H7 (cell line): ENCODE measurements at places on chromosomes 4 and X.
A peak's percentile ranks its signal among the peaks of the same experiment; 100 is the strongest.

- peak; percentile 74 for DNase-seq
Measured at GRCh38 chr4:10456595-10457254, 501 bp downstream of the ZNF518B start.

- no peak for DNase-seq
Measured at GRCh38 chrX:101040197-101040596, 11.7 kb downstream of the TRMT2B start.

DNA sequence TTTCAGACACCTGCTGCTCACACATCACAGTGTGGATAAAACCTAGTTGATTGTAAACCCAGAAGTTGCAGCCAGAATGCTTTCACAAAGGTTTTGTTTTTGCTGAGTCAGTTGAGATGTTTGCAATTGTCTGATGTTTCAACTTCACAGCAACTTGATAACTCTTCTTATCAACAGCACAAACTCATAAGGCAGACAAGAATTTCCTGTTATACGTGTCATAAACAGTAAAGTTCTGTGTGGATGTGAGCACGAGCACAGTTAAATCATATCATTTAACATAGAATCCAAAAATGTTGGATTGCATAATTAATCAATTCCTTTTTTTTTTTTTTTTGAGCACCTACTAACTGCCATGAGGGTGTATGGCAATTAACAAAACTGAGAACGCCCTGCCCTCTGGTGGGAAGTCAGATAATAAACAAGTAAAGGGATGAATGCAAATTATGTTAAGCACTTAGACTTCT lies 512.2 kb downstream of the PDHA2 start:
- DNase-seq = peak; percentile 4

DNA sequence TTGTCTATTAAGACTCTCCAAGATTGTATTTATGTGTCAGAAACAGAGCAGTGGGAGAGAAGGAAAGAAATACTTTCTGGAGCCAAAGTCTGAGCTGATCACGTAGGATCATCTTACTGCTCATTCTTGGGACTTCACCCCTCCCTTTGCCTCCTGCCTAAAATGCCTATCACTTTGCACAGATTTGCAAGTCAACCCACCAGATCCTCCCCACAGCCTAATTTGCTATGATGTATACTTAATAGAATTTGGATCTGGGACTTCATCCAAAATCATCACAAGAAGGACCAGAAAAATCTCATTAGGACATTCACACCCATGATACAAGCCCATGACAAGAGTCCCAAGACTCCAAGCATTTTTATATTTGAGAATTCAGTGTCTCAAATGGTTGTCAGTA lies 290.2 kb downstream of the FBXW7 start:
- DNase-seq = no peak

DNA sequence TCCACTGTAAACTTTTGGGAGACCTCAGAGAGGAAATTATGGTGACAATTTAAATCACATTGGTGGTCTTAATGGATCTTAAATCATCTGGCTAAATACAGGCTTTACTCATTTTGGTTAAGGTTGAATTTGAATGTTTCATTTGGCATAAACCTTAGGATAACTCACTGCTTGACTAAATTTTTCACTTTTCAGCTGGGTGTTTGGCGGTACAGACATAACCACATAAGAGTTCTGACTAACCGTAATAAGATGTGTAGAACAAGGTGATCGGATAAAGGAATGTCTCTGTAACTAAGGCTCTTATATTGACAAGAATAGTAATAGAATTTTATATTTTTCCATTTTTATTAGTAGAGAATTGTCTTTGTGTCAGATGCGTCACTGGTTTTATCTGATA lies 281.0 kb downstream of the BMPR1B start:
- DNase-seq = no peak

DNA sequence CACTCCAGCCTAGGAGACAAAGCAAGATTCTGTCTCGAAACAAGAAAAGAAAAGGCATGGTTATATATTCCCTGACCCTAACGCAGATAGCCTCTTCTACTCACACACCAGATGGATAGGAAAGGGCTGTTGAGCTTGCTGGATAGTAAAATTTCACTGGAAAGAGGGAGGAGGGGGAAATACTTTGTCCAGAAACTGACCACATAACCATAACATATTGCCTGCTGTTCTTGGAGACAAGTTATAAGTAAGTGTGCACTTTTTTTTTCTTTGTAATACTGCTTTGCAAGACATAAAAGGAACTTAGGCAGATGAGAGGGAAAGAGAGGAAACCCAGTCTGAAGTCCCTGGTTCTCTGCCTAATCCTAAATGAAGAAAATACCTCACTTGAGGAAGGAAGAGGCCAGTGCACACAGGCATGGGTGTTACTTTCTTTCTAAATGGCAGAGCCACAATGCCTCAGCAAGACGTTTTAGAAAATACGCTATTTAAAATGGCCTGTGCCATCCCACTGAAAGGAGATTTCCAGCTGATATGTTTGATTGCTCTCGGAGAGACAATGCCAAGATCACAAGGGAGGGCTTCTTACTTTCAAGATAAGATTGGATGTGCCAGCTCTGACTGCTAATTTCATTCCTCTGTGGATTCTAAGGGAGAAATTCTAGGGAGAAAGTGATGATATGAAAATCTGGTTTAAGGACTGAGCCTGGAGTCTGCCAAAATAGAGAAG lies 140.6 kb downstream of the DCTD start:
- no peak for DNase-seq

- no peak for DNase-seq
Measured at GRCh38 chrX:16957751-16958150, 11.3 kb downstream of the REPS2 start.

- peak; percentile 59 for DNase-seq
Measured at GRCh38 chrX:71178908-71179307, 34.3 kb downstream of the NLGN3 start.

DNA sequence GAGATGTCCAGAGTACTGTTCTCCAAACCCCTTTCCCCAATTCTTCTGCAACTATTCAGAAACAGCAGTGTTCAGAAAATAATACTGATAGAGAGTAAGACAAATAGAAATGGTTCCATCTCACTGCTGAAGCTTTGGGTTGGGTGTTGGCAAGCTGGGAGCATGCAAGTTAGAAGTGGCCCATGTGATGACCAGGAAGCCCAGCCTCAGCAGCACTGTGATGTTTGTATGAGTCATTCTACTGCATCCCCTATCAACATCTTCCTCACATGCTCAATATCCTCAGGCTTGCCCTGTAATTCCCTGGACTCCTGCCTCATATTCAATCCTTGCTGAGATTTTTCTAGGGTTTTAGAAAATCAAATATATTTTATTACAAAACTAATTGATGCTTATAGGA lies 96.5 kb downstream of the CHRDL1 start:
- DNase-seq = no peak

DNA sequence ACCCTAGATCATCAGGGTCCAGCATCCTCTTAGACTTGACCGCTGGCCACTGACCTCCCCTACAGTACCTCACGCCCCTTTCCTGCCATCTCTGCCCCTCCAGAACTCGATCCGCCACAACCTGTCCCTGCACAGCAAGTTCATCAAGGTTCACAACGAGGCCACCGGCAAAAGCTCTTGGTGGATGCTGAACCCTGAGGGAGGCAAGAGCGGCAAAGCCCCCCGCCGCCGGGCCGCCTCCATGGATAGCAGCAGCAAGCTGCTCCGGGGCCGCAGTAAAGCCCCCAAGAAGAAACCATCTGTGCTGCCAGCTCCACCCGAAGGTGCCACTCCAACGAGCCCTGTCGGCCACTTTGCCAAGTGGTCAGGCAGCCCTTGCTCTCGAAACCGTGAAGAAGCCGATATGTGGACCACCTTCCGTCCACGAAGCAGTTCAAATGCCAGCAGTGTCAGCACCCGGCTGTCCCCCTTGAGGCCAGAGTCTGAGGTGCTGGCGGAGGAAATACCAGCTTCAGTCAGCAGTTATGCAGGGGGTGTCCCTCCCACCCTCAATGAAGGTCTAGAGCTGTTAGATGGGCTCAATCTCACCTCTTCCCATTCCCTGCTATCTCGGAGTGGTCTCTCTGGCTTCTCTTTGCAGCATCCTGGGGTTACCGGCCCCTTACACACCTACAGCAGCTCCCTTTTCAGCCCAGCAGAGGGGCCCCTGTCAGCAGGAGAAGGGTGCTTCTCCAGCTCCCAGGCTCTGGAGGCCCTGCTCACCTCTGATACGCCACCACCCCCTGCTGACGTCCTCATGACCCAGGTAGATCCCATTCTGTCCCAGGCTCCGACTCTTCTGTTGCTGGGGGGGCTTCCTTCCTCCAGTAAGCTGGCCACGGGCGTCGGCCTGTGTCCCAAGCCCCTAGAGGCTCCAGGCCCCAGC lies 5.2 kb downstream of the FOXO4 start:
- peak; percentile 37 for DNase-seq

- no peak for DNase-seq
Measured at GRCh38 chrX:47796433-47796906, 40.2 kb upstream of the ZNF81 start.

DNA sequence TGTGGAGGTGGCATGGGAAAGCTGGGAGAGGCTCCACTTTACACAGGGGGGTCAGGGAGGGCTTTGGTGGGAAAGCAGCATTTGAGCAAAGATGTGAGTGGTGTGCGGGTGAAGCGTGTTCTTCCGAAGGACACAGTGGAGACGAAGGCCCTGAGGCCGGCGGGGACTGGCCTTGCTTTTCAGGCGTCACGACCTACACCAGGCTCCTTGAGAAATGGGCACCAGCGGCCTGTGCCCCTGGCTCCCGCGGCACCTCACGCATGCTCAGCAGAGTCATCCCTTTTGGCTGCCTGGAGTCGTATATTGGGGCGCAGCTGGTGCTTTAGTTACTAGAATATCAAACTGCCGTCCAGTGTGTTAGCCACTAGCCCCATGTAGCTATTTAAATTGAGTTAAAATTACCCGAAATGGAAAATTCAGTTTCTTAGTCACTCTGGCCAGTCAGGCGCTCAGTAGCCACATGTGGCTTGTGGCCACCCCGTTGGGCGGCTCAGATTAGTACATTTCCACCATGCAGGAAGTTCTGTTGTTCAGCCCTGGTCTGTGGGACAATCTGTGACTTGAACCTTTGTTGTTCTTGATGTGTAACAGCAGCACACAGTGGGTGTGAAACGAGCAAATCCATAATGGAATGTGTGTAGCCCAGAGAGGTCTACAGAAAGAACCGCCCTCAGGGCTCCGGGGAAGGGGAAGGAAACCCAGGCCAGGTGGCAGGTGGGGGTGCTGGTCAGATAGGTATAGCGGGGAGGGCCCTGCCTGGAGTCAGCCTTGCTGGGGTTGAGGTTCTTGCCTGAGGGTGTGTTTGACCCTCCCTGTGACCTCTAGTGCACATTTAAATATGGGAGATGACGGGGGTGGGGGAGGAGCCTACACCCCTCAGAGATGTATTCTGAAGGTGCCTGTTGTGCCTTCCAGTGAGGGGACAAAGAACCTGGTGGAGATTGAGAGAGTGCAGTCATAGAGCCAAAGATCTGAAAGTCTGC lies 30.4 kb downstream of the TBC1D14 start:
- DNase-seq = peak; percentile 70

GRCh38 chr4:86778175-86778574 lies 71.0 kb downstream of the SLC10A6 start:
- DNase-seq = no peak

GRCh38 chr4:89411539-89412309 lies 104.1 kb upstream of the GPRIN3 start:
- no peak for DNase-seq

DNA sequence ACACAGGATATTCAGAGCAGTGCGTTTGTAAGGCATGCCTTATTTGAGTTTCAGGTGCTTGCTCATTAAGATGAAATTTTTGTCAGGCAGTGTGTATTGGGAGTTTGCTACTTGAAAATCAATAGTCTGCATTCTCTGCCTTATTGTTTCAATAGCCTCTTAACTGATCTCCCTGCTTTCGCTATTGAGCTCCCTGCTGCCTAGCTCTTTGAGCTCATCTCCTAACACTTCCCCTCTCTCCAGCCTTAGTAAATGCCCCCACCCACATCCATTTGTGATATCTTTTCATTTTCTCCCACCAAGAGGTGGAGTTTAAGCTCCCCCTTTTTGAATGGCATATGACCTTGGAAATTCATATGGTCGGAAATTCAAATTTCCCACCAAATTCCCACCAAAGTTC lies 256.6 kb downstream of the IL1RAPL1 start:
- DNase-seq = no peak

- DNase-seq = peak; percentile 28
Measured at GRCh38 chrX:126770179-126770578, 49.4 kb upstream of the PRR32 start.

DNA sequence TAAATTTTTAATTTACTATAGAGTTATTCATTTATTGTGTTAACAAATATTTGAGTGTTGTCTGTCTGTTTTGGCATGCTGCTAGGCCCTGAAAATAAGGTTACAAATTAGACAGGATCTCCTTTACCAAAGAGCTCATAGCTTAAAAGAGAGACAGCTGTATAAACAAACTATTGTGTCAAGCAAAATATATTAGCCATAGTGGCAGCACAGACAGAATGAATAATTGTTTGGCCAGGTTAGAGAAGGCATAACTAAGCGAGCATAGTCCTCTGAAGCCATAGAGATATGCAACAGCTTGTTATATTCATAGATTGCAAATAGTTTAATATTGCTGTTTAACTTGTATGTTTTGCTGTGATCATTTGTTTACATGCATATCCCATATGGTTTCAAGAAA lies 66.7 kb upstream of the NDUFC1 start:
- no peak for DNase-seq

DNA sequence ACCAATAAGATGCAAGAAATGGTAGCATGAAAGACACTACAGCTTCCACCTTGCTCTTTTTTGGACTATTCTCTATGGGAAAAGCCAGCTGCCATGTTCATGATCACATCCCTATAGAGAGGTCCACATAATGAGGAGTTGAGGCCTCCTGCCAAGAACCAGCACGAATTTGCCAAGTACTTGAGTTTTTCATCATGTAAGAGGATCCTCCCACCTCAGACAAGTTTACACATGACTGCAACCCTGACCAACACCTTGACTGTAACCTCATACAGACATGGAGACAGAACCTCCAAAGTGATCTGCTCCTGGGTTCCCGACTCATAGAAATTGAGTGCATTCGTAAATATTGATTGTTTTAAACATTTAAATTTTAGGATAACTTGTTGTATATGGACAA lies 135.2 kb upstream of the TSPAN5 start:
- DNase-seq = no peak

DNA sequence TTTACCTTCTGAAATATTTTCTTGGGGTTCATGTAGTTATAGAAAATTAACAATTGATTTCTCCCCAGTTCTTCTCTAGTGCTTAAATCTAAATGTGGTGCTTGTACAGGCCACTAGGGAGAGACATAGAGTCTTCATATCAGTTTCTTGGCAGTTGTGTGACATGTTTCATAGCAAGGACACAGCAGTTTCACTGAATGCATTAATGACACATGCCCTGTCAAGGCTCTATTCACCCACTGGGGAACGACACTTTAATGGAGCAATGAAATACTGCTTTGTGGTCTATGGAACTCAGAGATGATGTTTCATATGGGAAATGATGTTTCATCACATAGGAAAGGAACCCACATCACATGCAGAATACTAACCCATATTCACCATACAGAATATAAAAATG lies 2.8 kb downstream of the VEGFC start:
- peak; percentile 45 for DNase-seq

DNA sequence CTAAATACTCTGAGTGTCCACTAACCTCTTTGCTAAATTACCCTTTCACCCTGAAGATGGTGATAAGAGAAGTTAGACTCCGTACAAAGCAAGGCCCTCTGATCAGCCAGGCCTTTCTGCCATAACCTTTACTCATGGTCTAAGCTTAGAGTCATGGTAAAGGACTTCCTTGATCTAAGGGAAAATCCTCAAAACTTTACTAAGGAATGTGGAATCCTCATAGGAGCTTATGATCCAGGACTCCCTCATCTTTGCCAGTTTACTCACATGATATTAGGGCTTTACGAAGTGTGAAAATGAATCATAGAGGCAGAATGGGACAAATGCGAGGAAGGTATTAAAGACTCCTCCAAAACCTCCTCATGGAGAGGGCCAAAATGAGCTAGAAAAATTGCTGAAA lies 7.9 kb upstream of the FAM13A start:
- DNase-seq = no peak
